ENCODE measurements at places on chromosomes 11 and 22.

GRCh38 chr11:66835768-66836405 is 7.4 kb upstream of the RCE1 start:
- DNase-seq: no peak

DNA sequence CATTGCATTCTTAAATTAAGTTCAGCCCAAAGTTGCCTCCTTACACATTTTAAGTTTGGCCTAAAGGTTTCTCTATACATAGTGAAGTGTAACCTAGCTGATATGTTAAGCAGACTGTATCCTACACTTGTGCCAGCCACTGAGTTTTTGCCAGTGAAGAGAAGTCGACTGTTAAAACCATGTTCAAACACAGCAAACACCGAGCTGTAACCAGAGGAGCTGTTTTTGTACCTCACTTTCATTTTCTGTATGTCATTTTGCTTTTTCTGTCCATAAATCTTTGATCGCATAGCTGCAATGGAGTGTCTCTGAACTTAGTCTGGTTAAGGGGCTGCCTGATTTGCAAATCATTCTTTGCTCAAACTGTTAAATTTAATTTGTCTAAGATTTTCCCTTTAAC is 403.7 kb downstream of the LUZP2 start:
- no peak for DNase-seq

DNA sequence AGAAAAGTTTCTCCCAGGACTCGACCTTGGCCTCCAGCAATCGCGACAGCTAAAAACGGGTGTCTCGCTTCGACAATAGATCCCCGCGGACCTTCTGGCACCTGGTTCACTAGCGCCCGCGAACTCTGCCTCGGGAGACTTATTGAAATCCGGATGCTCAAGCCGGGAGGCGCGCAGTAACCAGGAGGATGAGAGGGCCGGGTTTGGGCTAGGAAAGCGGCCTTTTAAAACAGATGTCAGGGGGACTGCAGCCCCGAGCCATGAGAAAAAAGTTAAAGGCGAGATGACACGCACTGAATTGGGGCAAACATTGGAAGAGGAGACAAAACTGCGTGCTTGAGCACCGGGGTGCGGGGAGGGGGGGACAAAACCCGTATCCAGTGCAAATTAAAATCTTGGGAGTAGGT is 637 bp upstream of the ZBTB16 start:
- DNase-seq: no peak

DNA sequence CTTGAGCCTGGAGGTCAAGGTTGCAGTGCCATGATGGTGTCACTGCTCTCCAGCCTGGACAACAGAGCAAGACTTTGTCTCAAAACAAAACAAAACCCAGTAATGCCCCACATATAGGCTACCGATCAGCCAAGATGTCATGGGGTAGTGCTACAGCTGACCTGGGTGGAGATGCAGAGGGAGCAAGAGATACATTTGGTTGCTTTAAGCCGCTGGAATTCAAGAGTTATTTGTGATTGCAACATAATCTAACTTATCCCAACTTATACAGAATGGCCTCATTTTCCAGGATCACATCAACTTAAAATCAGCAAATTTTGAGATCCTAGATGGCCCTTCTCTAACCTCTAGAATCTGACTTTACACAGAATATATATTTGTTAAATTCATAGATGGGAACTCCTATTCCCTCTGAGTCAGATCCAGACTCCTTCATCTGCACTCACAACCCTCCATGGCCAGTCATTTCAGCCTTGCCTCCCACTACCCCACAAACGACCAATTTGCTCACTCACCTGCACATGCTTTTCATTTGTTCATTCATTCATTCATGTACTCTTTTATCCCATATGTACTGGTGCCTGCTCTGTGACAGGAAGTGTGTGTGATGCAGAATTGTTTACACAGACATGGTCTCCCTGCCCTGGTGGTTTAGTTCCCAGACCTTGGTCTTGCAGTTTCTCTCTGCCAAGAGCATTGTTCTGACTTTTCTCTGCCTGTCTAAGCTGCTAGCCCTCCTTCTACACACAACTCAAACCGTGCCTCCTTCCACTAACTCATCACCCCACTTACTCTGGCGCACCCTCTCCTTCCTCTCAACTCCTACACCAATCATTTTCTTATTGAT is 24.1 kb upstream of the APLNR start:
- DNase-seq: no peak

DNA sequence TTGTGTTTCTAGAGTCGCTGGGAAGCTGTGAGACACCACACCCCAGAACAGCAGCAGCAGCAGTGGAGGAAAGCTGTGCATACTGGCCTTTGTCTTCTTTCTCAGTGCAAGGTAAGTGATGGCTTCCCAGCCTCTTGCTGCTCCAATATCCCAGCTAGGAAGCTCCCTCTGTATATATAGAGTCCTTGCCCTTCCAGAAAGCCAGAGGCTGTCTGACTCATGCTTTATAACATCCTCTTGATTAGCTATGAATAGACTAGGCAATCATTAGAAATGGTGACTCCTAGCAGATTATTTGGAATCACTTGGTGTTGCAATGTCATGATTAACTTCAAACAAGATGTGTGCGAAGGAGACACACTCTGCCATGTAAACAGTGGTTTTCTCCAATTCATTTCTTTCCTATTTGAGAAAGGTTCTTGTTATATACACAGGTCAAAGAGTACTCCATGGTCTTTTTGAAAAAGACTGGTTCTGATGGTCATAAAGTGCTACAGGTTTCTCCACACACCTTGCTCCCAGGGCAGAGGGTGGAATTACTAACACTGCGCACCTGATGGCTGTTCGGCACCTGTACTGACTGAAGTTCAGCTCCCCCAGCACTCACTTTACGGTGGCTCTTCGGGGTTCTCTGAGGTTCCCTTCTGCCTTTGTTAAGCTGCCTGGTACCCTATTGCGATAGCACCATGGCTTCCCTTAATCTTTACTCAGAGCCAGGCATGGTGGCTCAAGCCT is at the start of gene MMP1:
MMP1 (minus strand) TSS at position 149 of the 735 bp plus-strand sequence; CDS start at position 81, 68 bp downstream.
- no peak for DNase-seq

GRCh38 chr11:88114486-88115045 is 60.7 kb downstream of the RAB38 start:
- DNase-seq: no peak

GRCh38 chr22:29570456-29570855 is 10.5 kb downstream of the NIPSNAP1 start:
- DNase-seq: no peak

DNA sequence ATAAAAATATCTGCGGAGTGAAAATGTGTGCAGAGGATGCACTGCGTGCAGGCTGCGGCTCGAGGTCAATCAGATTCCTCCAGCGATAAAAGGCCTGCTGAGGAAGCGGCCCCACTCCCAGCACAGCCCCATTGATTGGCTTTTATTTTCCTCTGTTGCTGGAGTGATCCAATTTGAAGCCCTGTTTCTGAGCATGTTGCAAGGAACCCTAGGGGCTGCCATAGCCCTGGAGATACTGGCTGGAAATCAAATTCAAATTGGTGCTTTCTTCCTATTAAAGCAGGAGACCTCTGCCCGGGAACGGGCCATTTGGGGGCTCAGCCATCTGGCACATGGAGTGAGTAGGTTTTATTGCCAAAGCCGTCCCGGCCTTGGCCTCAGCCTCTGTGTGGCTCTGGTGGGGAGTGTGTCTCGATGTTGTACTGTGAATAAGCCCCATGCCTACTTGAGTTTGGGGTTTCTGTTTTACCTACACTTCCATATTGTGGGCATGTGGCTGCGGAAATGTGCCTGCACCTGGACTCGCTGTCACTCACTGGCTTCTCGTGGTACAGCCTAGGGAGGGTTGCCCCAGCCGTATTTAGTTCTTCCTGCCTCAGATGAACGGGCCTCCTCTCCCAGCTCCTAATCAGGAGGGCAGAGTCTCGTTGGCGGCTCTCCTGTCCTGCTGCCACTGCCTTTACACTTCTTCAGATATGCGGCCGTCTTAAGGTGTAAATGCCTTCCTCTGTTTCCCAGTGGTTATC is 25.6 kb downstream of the PARVB start:
- DNase-seq: no peak

DNA sequence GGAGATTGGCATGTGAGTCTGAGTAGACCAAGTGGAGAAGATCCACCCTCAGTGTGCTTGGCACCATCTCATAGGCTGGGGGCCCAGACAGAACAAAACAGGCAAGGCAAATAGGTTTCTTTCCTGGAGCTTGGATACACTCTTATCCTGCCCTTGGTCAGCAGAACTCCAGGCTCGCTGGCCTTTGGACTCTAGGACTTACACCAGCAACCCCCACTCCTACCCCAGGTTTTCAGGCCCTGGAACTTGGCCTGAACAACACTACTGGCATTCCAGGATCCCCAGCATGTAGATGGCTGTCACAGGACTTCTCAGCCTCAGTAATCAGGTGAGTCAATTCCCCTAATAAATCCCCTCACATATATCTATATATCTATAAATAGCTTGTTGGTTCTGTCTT is 637.7 kb downstream of the OPCML start:
- no peak for DNase-seq

DNA sequence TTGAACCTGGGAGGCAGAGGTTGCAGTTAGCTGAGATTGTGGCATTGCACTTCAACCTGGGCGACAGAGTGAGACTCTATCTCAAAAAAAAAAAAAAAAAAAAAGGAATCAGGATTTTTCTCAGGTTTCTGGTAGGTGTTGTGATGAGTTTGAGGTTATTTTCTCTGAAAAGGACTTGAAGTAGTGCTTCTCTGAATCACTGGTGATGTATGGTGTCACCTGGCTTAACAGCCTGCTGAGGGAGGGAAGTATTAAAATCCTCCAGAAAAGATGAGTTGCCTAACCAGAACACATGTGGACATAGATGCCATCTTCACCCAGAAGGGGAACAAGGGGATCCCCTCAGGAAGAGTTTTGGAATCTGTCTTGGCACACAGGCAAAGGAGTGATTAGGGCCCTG is 20.1 kb downstream of the SMARCB1 start:
- DNase-seq: no peak

DNA sequence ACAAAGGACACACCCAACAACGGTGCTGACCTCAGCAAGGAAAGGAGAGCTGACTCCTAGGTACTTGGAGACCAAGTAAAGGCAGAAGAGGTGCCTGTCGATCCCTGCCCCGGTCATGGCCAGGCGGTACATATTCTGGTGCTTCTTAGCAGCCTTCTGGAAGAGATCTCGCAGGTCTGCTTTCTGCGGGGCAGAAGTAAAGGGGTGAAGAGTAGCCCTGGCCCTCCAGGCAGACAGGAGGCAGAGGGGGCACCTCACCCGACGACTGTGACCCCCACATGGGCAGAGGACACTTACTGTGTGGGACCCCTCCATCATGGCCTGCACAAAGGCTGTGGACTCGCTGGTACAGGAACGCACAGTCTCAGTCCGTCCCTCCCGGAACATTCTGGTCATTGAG is 7.4 kb downstream of the CPT1B start:
- no peak for DNase-seq

- no peak for DNase-seq
These were observed 75.7 kb downstream of the KIAA1671 start for GRCh38 chr22:25027959-25028840.

- no peak for DNase-seq
These were observed 121.1 kb downstream of the PAX6 start for GRCh38 chr11:31690041-31690440.

GRCh38 chr11:119729951-119730613 is 1.1 kb upstream of the NECTIN1 start:
- DNase-seq: no peak

DNA sequence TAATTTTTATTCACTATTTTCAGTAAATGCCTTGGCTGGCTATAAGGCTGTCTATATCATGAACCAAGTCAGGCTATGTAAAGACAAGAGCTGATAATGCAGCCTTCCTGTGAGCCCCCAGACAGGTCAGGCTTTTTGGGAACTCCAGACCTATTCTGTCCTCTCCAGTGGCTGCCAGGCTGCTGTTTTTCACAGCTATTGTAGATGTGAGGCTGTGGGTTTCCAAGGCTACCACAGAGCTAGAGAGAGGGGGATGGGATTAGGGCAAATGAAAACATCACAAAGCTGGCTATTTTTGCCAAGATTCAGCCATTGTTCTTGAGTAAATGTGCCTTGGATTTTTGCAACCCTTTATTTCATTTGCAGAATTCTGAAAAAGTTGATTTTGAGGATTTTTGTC is 55.7 kb upstream of the SORL1-AS1 start:
- no peak for DNase-seq

GRCh38 chr11:114773541-114774338 is 95.4 kb downstream of the NXPE2 start:
- DNase-seq: no peak

DNA sequence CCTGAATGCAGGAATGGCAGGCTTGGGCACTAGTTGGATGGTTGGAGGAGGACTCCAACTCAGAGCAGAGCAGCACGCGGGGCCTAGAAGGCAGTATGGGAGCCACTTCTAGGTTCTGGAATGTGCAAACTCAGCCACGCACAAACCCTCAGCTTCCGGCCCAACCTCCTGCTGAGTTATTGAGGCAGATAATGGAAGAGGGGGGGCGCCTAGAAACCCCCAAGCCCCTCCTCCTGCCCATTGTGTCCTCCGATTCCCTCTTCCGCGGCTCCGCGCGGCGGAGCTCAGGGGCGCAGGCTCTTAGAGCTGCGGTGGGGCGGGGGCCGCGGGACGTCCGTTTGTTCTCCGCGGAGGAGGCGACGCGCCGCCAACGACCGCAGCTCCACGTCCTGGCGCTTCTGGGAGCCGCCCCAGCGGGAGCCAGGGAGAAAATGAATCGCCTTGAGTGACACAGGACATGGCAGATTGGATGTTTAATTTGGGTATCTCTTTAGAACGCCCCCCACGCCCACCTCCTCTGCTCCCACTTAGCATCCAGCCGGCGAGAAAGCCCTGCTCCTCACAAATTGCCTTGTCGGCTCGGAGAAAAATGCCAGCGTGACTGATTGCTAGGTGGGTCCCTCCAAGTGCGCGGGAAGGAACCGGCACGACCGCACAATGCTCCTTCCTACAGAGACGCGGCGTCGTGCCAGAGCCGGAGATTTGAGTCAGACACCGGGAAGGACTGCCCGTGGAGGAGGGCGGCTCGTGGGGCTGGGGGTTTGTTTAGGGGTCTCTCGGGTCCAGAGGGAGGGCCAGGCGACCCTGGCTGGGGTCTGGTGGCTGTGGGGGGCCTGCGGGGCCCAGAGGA is 144.6 kb downstream of the NECTIN1 start:
- no peak for DNase-seq

DNA sequence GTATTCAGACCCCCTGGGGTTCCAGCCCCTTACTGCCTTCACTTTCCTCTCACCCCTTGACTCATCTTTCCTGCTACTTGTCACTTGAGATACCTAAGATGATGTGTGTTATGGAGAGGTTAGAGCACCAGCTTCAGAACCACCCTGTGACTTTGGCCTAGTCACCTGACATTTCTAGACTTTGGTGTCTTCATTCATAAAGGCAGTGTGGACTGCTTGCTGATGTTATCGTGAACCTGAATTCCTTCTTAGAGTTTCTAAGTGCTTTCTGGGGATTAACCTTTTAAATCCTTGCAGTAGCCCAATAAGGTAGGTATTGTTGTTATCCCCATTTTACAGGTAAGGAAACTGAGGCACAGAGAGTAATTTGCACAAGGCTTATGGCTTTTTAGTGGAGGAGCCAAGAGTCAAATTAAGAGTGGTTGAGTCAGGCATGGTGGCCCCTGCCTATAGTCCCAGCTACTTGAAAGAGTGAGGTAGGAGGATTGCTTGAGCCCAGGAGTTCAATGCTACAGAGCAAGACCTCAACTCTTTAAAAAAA is 5.1 kb upstream of the BBS1 start:
- no peak for DNase-seq
